ENCODE measurements at places on chromosomes 1 and 21.

DNA sequence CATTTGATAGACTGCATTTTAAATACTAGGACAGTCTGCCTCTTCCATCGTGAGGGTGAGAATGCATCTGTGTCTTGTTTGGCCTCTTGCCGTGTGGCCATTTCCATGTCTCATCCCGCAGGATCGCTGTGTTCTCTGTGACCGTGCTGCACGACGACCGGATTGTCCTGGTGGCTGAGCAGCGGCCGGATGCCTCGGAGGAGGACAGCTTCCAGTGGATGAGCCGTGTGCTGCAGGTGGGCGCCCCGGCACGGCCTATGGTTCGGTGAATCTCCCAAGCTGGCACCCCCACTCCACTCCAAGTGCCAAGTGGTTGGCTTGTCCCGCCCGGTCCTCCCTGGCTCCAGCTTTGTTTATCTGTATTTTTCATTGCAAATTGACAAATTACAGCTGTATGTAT lies 55.2 kb downstream of the S100B start:
- no peak for DNase-seq

DNA sequence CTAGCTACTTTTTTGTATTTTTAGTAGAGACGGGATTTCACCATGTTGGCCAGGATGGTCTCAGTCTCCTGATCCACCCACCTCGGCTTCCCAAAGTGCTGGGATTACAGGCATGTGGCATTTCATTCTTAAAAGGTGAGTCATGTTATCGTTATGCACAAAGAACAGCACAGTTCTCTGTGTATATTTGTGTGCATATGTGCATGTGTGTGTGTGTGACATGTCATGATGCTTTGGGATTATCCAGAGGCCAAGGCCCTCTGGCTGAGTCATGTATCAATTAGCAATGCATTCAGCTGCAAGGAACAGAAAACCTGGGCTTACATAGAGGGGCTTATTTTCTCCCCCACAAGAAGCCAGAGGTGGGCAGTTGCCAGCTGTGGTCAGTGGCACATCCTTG lies 301.7 kb upstream of the KAZN start:
- DNase-seq, result peak; percentile 49

DNA sequence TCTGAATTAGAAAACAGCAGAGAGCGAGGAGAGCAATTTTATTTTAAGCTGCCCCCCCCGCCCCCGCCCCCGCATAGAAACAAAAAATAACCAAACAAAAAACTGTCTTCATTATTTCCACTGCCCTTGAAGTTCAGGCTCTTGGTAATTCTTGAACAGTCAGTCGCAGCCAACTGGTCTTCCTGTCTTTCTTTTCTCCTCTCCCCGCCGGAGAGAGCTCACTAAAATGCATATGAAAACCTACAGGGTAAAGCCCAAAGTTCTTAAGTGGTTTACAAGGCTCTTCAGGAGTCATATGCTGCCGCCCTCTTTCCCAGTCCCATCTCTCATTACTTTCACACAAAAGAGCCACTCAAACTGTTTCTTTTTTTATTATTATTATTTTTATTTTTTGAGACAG lies 1.1 kb upstream of the ANKRD35 start:
- no peak for DNase-seq

- DNase-seq, result no peak
Measured at GRCh38 chr1:89133747-89134146, 7.8 kb upstream of the GBP2 start.

- DNase-seq, result peak; percentile 83
Measured at GRCh38 chr1:87426463-87427249, 98.0 kb downstream of the LMO4 start.

GRCh38 chr1:27884006-27884954 lies 11.9 kb downstream of the THEMIS2 start:
- DNase-seq, result no peak

DNA sequence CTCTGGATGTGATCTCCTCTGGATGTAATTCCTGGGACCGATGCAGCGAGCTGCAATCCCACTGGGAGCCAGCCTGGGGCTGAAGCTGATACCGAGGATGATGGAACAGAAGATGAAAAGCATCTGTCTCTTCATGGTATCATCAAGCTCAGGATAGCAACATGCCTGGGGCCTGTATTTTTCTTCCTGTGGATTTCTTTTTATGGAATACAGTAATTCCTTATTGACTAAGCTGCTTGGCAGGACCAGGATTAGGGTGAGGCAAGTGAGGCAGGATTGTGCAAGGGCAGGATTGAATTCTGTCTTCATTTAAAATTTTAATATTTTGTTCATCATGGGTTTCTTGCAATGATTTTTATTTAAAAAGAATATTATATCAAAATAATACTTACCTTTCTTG lies 86.6 kb downstream of the SLC25A24 start:
- no peak for DNase-seq

DNA sequence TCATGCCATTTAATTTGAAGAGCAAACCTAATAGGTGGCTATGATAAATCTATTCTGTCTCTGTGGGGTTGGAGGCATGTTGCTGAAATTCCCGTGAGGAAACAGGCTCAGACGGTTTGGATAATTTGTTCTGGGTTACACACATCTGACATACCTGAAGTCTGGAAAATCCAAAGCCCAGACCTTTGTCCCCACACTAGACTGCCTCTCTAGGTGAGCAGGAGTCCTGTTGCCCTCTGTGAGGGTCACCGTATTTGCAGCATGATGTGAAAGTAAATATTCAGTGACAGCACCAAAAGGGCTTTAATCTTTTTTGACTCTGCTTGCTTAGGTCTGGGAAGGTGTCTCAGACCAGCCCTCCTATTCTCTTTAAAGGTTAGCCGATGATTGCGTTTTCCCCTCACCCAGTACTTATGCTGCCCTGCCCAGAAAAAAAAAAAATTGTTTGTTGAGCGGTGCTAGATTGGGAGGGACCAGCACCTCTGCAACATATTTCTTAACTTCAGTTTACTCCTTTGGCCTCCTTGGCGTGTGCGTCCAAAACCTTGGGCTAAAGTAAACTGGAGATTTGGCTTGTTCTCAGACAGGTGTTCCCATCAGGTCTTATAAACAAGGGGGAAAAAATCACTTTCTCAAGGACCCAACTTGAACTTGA lies 67.0 kb downstream of the CACHD1 start:
- no peak for DNase-seq

- DNase-seq, result no peak
Measured at GRCh38 chr1:9395018-9395417, 102.3 kb downstream of the SPSB1 start.

DNA sequence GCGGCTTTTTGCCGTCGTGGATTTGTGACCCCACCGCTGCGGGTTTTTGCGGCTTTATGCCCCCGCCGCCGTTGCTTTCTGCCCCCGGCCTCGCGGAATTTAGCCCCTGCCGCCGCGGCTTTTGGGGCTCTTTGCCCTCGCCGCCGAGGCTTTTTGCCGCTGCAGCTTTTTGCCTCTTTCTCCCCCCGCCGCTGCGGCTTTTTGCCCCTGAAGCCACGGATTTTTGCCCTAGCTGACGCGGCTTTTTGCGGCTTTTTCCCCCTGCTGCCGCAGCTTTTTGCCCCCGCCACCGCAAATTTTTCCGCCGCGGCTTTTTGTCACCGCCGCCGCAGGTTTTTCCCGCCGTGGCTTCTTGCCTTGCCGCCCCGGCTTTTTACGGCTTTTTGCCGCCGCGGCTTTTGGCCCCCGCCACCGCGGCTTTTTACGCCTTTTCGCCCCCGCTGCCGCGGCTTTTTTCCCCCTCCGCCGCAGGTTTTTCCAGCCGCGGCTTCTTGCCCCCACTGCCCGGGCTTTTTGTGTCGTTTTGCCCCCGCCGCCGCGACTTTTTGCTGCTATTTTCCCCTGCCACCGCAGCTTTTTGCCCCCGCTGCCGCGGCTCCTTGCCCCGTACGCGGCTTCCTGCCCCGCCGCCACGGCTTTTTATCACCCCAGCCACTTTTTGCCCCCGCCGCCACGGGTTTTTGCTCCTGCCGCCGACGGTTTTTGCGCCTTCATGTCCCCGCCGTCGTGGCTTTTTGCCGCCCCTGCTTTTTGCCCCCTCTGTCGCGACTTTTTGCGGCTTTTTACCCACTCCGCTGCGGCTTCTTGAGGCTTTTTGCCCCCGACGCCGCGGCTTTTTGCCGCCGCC lies 3933.6 kb downstream of the SRGAP2C start:
- DNase-seq, result no peak

- no peak for DNase-seq
Measured at GRCh38 chr1:167629681-167630567, at the start of gene RCSD1. RCSD1 (plus strand) TSS chr1:167630232; CDS start chr1:167630424, 192 bp downstream.

- DNase-seq, result peak; percentile 25
Measured at GRCh38 chr21:16473988-16474387, 744.2 kb downstream of the USP25 start.

GRCh38 chr1:88150330-88150729 lies 533.7 kb upstream of the PKN2 start:
- no peak for DNase-seq

DNA sequence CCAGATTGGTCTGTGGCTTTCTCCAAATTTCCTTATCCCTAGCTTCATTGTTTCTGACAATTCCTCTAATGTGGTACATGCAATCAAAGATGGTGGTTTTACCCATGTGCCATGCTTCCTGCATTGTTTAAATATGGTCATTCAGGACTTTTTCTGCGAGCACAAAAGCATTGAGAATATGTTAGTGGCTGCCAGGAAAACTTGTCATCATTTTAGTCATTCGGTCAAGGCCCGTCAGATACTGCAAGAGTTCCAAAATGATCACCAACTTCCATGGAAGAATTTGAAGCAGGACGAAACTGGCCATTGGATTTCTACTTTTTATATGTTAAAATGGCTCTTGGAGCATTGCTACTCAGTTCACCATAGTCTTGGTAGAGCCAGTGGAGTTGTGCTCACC lies 3.7 kb downstream of the ZBED6 start:
- no peak for DNase-seq

DNA sequence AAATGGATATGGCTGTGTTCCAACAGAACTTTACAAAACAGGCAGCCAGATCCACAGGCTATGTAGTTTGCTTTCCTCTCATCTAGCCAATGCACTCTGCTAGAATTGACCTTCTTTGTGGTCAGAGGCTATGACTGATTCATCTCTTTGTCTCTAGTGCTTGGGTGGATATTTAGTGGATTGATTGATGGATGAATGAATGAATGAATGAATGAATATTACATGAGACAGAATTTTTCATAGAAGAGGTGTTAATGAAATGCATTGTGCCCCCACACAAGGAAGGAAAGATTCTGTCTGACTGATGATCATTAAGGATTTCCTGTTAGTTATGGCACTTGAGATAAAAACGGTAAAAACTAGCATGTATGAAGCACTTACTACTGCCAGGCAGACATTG lies 50.5 kb upstream of the ZYG11A start:
- no peak for DNase-seq

GRCh38 chr1:10692401-10693021 lies 103.9 kb downstream of the CASZ1 start:
- DNase-seq, result no peak

- no peak for DNase-seq
Measured at GRCh38 chr1:28087614-28088167, 719 bp downstream of the EYA3 start.

DNA sequence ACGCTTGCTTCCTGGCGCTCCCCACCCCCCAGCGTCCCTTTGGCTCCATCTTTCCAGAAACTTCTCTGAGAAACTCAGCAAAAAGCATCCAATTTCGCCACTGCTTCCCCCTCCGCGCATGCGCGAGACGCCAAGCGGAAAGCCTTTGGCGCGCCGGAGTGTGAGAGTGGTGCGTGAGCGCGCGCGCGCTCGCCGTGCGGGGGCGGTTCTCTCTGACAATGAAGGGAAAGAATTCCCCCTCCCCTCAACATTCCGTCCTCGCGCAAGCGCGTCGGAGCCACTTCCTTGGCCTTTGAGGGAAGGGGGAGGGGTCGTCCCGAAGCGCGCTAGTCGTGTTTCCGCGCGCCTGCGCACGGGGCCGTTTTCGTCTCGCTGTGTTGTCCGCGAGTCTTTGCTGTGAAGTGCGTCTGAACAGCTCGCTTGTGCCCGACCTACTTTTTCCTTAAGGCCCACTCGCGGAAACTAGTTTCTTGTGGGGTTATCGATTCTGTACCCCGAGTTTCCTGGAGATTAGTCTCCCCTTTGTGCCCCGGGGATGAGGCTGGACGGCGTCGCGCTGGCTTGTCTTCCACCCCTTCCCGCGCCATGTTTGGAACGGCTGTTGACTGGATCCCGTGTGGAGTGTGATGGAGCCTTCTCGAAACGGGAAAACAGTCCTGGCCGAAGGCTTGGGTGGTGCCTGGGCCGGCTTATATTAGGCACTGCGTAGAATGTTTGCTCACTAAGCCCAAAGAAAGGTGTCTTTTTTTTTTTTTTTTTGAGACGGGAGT lies 11.6 kb upstream of the SPEN start:
- peak; percentile 100 for DNase-seq

DNA sequence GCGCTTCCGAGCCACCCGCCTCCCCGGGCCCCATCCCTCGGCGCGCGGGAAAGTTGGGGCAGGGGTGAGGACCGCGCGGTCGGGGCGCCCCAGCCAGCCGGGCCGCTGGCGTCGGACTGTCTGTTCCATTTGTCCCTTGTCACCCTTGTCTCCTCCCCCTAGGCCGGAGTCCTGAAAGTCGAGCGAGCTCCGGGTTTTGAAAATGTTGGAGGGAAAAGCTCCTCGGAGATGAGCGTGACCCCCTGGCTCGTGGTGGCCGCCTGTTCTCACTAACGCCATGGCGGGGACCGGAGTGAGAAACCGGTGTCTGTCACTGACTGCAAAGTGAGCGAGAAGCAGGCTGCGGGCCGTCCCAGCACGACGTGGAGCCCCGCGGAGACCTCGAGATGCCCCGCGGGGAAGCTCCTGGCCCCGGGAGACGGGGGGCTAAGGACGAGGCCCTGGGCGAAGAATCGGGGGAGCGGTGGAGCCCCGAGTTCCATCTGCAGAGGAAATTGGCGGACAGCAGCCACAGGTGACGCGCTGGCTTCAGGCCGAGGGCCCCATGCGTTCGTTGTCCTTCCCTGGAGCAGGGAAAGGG lies 491 bp downstream of the PER3 start:
- DNase-seq, result peak; percentile 5

DNA sequence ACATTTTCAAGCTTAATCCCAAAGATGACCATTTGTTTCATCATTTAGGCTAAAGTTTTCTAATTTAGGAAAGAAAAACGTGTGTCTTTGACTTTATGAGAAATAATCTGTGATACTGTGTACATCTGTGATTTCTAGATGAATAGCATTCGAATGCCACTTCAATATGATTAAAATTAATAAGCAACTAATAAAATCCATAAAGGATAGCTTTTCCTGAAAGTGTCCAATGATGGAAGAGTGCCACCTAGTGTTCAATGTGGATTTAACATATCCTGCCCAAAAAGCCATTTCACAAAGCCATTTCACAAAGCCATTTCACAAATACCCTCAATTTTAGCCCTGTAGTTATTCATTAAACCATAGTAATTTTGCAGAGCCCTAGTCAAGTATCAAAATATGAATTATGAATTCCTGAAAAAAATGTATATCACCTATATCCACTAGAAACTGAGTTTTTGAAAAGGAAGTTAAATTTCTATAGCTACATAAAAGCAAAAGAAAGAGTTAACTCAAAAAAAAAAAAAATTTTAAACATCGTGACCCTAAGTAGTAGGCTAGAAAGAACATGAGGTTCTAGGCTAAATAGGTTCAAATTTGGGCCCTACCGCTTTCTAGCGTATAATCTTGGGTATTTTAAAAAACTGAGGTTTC lies 19.1 kb downstream of the NME7 start:
- DNase-seq, result peak; percentile 60
